Large intestine (tissue), 12 donors: ENCODE measurements at places on chromosomes 5 and 9. TPM values are rescaled to one million over a fixed set of nuclear protein-coding genes. Genes with fewer than 3 reads are reported as not detected.

SH2D3C gene
- polyA plus RNA-seq = 7.4 TPM

INPP5E gene
- polyA plus RNA-seq = 12.8 TPM

EPB41L4B gene
- 35.5 TPM for polyA plus RNA-seq

TTC23L gene
- 1.1 TPM for polyA plus RNA-seq

PCDHGA6 gene
- 1.9 TPM for polyA plus RNA-seq

NAIP gene
- 29.3 TPM for polyA plus RNA-seq

CAMK4 gene
- 10.9 TPM for polyA plus RNA-seq

NOXA1 gene
- 11.8 TPM for polyA plus RNA-seq

HAVCR2 gene
- 2.3 TPM for polyA plus RNA-seq

CDK5RAP2 gene
- 42.0 TPM for polyA plus RNA-seq

SH3GL2 gene
- 2.4 TPM for polyA plus RNA-seq

GARIN3 gene
- polyA plus RNA-seq = not detected

THBS4 gene
- polyA plus RNA-seq = 3.3 TPM

DDX31 gene
- 12.3 TPM for polyA plus RNA-seq

CEP120 gene
- 12.2 TPM for polyA plus RNA-seq

DEPDC1B gene
- polyA plus RNA-seq = 15.3 TPM

ARHGEF37 gene
- polyA plus RNA-seq = 4.5 TPM

QSOX2 gene
- polyA plus RNA-seq = 11.9 TPM

PRUNE2 gene
- polyA plus RNA-seq = 68.1 TPM
